Osteoblast (primary cell): ENCODE measurements at places on chromosomes 11 and 22. TPM values are rescaled to one million over a fixed set of nuclear protein-coding genes. Genes with fewer than 3 reads are reported as not detected.

Gene PPFIBP2
- 16.8 and 25.0 TPM in 2 replicates for total RNA-seq

Gene BTG4
- total RNA-seq: 0.29 TPM in 1 of 2 replicates, not detected in the other

Gene SCGB1A1
- not detected in 2 replicates for total RNA-seq

Gene C11orf87
- total RNA-seq: 4.3 and 4.7 TPM in 2 replicates

Gene FGF4
- not detected in 2 replicates for total RNA-seq

Gene TSPAN18
- 3.2 and 5.8 TPM in 2 replicates for total RNA-seq

Gene TAF6L
- total RNA-seq: 21.2 and 22.1 TPM in 2 replicates

- no peak for DNase-seq
Measured at GRCh38 chr11:121552154-121552553, 99.4 kb upstream of the SORL1-AS1 start.

DNA sequence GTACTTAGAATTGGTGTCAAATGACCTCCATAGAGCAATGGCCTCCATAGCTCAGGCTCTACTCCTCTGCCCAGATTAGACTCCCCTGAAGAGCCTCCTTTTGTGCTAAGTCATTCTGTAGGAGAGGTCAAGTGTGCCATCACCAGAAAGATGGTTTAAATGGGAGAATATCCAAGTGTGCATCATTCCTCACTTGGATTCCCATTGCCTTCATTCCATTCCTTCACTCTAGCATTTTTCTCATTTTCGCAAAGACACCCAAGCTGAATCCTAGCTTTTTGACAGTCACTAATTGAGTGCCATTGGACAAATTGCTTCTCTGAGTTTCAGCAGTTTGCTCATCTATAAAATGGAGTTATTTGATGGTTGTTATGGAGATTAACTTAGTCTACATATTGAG lies 16.9 kb downstream of the CLMP start:
- DNase-seq: no peak

DNA sequence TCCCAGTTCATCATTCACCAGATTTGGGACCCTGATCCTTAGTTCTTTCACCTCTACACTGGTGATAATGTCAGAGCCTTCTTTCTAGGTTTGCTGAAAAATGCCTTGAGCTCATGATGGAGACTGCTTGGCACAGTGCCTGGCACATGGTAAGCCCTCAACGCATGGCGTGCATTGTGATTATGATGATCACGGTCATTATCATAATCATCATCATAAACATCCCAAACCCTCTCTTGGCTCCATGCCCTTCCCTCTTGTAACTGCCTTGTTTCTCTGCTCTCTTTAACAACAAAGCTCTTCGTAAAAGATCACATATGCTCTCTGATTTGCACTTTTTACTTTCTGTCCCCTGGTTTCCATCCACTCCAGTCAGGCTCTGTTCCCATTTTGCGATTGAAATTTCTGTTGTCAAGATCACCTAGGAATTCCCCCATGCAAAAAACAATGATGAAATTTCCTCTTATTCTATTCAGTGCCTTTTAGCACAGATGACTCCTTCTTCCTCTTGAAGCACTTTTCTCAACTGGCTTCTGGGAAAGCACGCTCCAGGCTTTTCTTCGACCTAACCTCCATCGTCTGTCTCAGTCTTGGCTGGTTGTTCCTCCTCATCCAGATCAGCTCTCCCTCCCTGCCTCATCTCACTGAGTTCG lies 479.1 kb downstream of the OPCML start:
- DNase-seq: no peak

DNA sequence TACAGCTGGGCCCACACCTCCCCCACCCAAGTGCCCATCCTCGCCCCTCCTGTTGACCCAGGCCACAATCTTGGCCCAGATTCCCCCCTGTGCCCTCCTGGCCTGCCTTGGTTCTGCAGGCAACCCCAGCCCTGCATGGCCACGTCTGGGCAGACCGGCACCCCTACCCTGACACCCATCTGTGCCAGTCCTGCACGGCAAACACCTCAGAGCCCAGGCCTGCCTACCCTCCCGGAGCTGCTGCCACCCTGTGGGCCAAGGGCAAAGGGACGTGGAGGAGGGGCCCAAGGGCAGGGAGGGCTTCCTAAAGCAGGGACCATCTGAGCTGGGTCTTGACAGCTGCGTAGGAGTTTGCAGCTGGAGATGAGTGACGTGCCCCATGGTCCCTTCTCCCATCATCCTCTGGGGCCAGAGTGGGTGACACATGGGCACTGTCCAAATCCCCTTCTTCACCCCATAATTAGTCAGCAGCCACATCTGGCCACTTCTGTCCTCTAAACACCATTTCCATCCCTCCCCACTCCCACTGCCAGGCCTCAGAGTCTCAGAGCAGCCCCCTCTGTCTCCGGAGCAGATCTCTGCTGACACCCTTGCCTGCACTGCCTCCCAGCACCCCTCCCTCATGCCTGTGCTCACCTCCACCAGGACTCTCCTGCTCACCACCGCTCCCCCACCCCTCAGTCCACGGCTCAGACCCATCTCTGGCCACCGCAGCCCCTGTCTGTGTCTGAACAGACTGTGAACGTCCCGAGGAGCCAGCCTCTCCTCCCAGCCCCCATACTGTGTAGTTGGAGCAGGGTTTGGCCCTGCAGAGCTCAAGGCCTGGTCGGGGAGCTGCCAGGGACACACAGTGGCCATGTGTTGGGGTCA lies 35.6 kb upstream of the PPARA start:
- DNase-seq: no peak

GRCh38 chr11:44839458-44840084 lies 111.1 kb downstream of the TP53I11 start:
- DNase-seq: no peak

GRCh38 chr22:41931701-41932269 lies 5.2 kb upstream of the TNFRSF13C start:
- DNase-seq: peak; percentile 69

DNA sequence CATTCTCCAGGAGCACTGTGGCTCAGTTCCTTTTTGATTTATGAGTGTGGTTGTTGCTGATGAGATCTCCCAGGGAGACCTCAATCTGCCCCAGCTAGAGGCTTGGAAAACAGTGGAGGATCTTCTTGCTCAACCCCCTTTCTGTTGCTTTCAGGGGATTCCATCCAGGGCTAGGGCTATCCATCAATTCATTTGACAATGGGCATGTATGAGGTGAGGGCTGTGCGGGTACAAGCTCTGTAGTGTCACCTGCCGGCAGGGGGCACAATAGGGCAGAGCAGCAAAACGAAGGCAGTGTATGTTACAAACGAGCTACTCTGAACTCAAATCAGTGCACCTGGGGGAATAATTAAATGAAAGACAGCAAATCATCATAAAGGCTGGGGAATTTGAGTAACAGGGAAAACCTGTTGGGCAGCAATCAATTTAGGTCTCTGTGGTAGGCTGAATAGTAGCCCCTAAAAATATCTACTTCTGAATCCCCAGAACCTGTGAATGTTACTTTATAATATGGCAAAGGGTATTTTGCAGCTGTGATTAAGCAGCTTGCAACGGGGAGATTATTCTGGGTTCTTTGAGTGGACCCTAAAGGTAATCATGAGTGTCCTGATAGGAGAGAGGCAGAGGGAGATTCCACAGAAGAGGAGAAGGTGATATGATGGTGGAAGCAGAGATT lies 170.3 kb upstream of the ZBED5 start:
- peak; percentile 44 for DNase-seq

- no peak for DNase-seq
Measured at GRCh38 chr22:35846804-35847203, 129.1 kb downstream of the APOL5 start.

GRCh38 chr11:69939551-69940245 lies 120.5 kb upstream of the FGF3 start:
- peak; percentile 83 for DNase-seq

DNA sequence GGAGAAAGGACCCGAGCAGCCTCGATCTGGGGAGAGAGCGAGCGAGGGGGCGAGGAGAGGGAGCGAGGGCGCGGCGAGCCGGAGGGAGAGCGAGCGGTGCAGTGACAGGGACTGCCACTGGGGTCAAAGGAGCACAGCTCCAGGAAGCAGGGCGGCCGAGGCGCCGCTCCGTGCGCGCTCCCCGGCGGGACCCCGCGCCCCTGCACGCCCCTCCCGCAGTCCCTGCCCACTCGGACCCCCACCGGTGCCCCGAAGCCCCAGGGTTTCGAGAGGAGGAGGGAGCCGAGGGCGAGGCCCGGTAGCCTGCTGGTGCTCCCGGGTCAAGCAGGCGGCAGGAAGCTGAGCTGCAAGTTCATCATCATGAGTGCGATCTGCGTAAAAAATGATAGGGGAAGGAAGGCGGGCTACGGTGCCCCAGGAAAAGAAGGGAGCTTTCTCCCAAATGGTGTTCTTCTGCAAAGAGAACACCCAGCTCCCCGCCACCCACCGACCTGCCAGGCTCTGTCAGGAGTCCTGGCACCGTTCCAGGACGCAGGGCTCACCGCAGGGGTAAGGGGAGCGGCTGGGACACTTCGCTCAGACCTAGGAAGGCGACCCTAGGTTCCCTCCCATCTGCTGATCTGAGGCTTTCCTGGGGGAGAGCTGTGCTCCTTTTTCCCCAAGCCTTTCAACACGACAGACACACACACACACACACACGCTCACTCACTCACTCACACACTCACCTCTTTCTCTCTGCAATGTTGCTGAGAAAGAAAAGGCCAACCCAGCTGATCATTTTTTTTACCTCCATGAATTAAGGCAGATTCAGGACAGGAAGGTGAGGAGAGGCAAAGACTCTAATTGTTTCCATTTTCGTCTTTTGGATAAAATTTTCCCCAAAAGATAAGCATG lies at the start of gene MPPED2:
MPPED2 (minus strand) TSS at position 103 of the 894 bp plus-strand sequence. CDS start 5,980 bp downstream, outside the sequence.
- peak; percentile 89 for DNase-seq

GRCh38 chr11:120061036-120061760 lies 76.7 kb downstream of the TRIM29 start:
- DNase-seq: no peak

GRCh38 chr11:61121192-61121831 lies 19.0 kb downstream of the CD5 start:
- no peak for DNase-seq
